ENCODE measurements at places on chromosomes 16 and 17.

DNA sequence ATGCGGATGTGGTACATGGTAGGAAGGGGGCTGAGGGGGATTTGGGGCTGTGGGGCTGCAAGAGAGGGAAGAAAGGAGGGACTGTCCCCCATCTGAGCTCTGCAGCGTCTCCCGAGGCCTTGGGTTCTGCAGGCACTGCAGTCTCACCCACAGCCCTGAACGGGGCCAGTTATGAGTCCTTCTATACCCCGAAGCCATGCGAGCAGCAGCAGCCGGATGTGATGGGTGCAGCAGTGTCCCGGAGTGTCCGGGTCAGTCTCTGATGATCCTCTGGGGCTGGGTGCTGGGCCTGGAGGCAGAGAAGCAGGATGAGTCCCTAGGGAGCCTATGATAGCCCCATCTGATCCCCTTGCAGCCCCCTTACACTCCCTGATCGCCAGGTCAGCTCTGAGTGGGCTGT lies 41.5 kb downstream of the CPNE2 start:
- no peak for DNase-seq

GRCh38 chr17:82198092-82198491 lies 14.6 kb downstream of the CCDC57 start:
- DNase-seq = no peak

- DNase-seq = no peak
Measured at GRCh38 chr17:47291242-47291873, 32.4 kb upstream of the EFCAB13 start.

- DNase-seq = no peak
Measured at GRCh38 chr17:4939546-4939795, 375 bp downstream of the SLC25A11 start.

GRCh38 chr16:66353055-66353454 lies 13.4 kb upstream of the CDH5 start:
- no peak for DNase-seq

- DNase-seq = no peak
Measured at GRCh38 chr16:11667221-11667823, 933 bp upstream of the SNN start.

DNA sequence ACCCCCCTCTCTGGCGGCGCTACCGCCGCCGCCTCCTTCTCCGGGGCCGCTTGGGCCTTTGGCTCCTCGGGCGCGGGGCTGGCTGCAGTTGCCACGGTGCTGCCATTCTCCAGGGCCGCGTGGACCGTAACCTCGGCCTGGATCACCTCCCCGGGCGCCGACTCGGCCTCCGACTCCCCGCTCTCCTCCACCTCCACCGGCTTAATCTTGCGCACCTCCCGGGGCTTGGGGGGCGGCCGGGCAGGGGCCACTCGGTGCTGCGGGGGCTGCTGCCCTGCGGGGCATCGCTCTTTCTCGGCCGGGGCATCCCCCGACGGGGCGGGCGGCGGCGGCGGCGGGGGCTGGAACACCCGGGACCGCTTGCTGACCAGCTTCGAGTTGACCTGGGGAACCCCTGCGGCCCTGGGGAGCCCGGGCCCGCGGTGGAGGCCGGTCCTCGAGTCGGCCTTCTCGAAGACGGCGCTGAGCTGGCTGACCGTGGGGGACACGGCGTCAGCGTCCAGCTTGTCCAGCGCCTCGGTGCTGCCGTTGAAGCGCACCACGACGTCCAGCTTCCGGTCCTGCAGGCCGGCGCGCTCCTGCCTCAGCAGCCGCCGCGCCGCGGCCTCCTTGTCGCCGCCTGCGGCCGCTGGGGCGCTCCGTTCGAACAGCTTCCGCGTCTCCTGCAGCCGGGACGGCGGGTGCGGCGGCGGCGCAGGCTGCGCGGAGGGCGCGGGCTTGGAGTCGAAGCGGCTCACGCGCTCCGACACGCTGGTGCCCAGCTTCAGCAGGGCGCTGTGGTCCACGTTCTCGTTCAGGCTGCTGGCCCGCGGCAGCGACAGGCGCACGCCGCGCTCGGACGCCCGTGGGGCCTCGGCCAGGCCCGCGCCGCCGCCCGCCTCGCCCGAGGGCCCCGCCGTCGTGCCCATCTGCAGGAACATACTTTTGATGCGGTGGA lies 792 bp downstream of the PPP1R9B start:
- DNase-seq = no peak
